Calu3 (cell line): ENCODE measurements at places on chromosomes 2 and 18. TPM values are rescaled to one million over a fixed set of nuclear protein-coding genes. Genes with fewer than 3 reads are reported as not detected.

MOGAT1 gene
- total RNA-seq, result 35.9 and 51.2 TPM in 2 replicates

DPYSL5 gene
- 0.32 TPM in 1 of 2 replicates, not detected in the other for total RNA-seq

RGPD3 gene
- not detected in 2 replicates for total RNA-seq

IL18RAP gene
- total RNA-seq, result not detected in 2 replicates

IL37 gene
- 1.9 and 2.0 TPM in 2 replicates for total RNA-seq

ATOH8 gene
- 0.19 and 0.47 TPM in 2 replicates for total RNA-seq

CNGA3 gene
- not detected in 2 replicates for total RNA-seq

RNU2-63P gene
- total RNA-seq, result not detected in 2 replicates

CFAP53 gene
- total RNA-seq, result 0.94 and 0.98 TPM in 2 replicates

EMILIN1 gene
- 0.12 and 0.19 TPM in 2 replicates for total RNA-seq

RNF144A gene
- 13.7 and 15.4 TPM in 2 replicates for total RNA-seq

CRYBA2 gene
- not detected in 2 replicates for total RNA-seq

ST8SIA5 gene
- 0.02 TPM in 1 of 2 replicates, not detected in the other for total RNA-seq

VWC2L gene
- not detected in 2 replicates for total RNA-seq

CCL20 gene
- total RNA-seq, result 25.4 and 39.9 TPM in 2 replicates

LCT gene
- total RNA-seq, result 1.3 and 1.4 TPM in 2 replicates

RTP5 gene
- total RNA-seq, result not detected in 2 replicates

MTCL1 gene
- 297 and 314 TPM in 2 replicates for total RNA-seq

GPR35 gene
- 40.3 and 49.4 TPM in 2 replicates for total RNA-seq

FBLN7 gene
- 0.27 and 0.73 TPM in 2 replicates for total RNA-seq

PMAIP1 gene
- total RNA-seq, result 56.1 and 75.4 TPM in 2 replicates

RRM2 gene
- 154 and 168 TPM in 2 replicates for total RNA-seq

PCARE gene
- total RNA-seq, result not detected in 2 replicates

MEP1B gene
- total RNA-seq, result not detected in 2 replicates

DTNA gene
- 9.0 and 10.9 TPM in 2 replicates for total RNA-seq

CCNT2 gene
- total RNA-seq, result 40.0 and 43.8 TPM in 2 replicates

CAMKMT gene
- 20.6 and 25.2 TPM in 2 replicates for total RNA-seq

CREG2 gene
- 1.3 and 2.4 TPM in 2 replicates for total RNA-seq

STEAP3 gene
- total RNA-seq, result 28.3 and 30.5 TPM in 2 replicates
